Activated naive CD8-positive, alpha-beta T cell treated with anti-CD3 and anti-CD28 coated beads for 36 hours (primary cell): ENCODE measurements at places on chromosomes 6 and 20. TPM values are rescaled to one million over a fixed set of nuclear protein-coding genes. Genes with fewer than 3 reads are reported as not detected.
A peak's percentile ranks its signal among the peaks of the same experiment; 100 is the strongest.

LGSN gene
- total RNA-seq, result not detected

DNA sequence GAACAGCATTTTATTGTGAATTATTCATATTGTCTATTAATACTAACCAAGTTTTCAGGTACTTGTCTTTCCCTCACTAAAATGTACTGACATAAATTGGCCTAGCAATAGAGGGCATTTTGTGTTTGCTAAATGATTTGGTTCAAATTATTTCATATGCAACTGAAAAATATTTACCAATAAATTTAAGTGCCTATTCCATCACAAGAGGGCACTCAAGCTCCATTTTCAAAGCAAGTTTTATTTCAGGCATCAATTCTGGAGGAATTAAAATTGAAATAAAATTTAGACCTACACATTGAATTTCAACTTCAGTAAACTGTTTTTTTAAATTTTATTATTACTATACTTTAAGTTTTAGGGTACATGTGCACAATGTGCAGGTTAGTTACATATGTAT, 114.3 kb upstream of the SYNCRIP start:
- no peak overlapping the region for H3K4me3 ChIP-seq
- H3K4me1 ChIP-seq, result no peaks in the 10 kb centered on the region
- H3K27me3 ChIP-seq, result no peaks in the 10 kb centered on the region

DNA sequence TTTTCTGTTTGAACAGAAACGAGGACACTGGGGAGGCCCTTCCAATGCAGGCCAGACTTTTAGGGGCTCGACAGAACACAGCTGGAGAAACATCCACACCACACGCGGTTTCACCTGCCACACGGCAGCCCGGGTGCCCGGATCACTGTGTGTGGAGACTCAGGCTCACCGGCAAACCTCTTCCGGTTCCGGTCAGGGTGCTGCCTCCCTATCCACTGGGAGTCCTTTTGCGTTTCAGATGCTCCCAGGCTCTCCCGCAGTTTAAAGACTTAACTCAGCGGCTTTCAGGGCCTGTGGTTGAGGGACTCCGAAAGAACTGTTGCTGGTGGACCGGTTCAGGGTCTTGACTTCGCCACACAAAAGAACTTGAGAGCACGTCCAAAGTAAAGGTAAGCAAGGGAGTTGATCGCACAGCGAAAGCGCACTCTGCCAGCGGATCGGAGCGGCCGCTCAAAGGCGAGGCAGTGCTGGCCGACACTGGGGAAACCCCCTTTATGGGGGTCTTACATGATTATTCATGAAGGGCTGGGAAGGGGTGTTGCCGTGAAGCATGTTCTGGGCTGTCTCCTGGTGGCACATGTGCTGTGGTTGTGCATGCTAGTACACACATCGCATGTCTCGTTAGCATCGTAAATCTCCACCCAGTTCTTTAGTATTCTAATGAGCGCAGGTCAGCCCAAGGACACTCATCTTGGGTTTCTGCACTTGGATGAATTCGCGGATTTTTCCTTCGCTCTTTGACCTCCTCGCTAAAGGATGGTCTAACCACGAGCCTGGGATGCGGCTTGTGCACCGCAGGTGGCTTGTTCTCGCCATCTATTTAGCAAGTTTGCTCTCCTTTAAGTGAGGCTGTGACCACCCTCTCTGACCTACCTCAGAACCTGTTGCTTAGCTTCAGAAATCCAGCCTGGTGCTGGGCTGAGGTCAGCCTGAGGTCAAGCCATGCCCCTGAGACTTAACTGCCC, 180.3 kb downstream of the CDH26 start:
- H3K36me3 ChIP-seq, result no peaks in the 10 kb centered on the region
- peak overlapping the region; percentile 42 for H3K27ac ChIP-seq
- H3K27me3 ChIP-seq, result peaks cover 5% of the 10 kb centered on the region
- H3K4me3 ChIP-seq, result peak overlapping the region; percentile 84
- peaks cover 3% of the 10 kb centered on the region for H3K4me1 ChIP-seq

DNA sequence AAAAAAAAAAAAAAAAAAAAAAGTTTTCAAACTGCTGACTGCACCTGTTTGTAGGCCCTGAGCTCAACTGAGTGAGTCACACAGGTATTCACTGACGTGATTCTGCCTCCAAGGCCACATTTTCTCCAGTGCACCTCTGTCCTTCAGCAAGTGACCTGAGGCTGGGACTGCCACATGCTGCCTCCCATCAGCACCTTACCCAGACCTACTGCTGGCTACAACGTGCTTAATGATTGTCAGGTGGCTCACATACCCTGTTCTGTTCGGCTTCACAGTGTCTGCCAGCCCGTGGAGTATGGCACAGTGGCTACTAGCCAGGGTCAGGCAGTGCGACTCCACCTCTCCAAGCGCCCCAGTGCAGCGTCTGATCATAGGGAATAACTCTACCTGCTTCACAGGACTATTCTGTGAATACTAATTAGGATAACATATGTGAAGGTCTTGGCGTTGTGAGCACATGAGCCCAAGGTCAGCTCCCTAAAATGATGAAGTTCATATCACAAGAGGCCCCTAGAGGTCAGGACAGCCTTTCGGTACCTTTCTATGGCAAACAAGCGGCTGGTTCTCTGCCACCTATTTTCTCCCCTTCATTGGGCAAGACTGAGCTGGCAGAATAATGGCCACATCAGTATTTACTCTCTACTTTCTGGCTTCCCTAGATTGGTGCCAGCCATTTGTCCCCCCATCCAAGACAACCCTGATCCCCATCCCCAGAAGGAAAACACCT, 28.1 kb downstream of the RIPOR3 start:
- H3K27me3 ChIP-seq, result peaks cover 6% of the 10 kb centered on the region
- H3K27ac ChIP-seq, result no peak overlapping the region
- H3K36me3 ChIP-seq, result no peaks in the 10 kb centered on the region

DNA sequence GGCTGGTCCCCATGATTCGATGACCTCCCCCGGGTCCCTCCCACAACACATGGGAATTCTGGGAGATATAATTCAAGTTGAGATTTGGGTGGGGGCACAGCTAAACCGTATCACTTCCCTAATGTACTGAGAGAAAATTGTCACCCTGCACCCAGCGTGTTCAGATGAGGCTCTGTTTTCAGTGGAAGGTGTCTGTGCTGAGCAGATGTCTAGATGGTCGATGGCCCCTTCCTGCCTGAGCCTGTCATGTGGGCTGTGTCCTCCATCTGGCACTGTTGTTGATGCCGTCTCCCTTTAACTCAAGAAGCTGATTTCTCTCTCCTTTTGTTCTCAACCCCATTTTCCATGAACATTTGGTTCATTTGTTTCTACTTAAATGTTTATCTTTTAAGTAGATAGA, 37.0 kb downstream of the TMEM181 start:
- H3K27me3 ChIP-seq, result no peaks in the 10 kb centered on the region
- no peaks in the 10 kb centered on the region for H3K4me1 ChIP-seq
- H3K27ac ChIP-seq, result no peak overlapping the region
- no peak overlapping the region for H3K4me3 ChIP-seq

DNA sequence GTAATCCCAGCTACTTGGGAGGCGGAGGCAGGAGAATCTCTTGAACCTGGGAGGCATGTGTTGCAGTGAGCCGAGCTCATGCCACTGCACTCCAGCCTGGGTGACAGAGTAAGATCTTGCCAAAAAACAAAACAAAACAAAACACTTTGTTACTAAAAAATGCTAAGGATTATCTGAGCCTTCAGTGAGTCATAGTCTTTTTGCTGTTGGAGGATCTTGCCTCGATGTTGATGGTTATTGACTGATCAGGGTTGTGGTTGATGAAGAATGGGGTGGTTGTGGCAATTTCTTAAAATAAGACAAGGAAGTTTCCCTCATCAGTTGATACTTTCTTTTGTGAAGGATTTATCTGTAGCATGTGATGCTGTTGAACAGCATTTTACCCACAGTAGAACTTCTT, 196.8 kb upstream of the HDDC2 start:
- no peaks in the 10 kb centered on the region for H3K36me3 ChIP-seq
- no peak for DNase-seq
- H3K4me3 ChIP-seq, result no peak overlapping the region
- H3K4me1 ChIP-seq, result no peaks in the 10 kb centered on the region

GRCh38 chr6:130671577-130671976, 155.6 kb upstream of the SMLR1 start:
- no peaks in the 10 kb centered on the region for H3K36me3 ChIP-seq
- no peak overlapping the region for H3K27ac ChIP-seq
- H3K27me3 ChIP-seq, result no peaks in the 10 kb centered on the region

GRCh38 chr6:141165002-141165665, 967.6 kb upstream of the GJE1 start:
- no peak overlapping the region for H3K27ac ChIP-seq
- no peak for DNase-seq
- no peak overlapping the region for H3K4me3 ChIP-seq
- H3K4me1 ChIP-seq, result no peaks in the 10 kb centered on the region
- no peaks in the 10 kb centered on the region for H3K27me3 ChIP-seq
- H3K36me3 ChIP-seq, result no peaks in the 10 kb centered on the region

- no peaks in the 10 kb centered on the region for H3K4me1 ChIP-seq
- peaks cover 33% of the 10 kb centered on the region for H3K27me3 ChIP-seq
- H3K27ac ChIP-seq, result no peak overlapping the region
- DNase-seq, result no peak
- no peaks in the 10 kb centered on the region for H3K36me3 ChIP-seq
Observed at GRCh38 chr20:58054082-58054779, 174.2 kb downstream of the ANKRD60 start.

FNDC1 gene
- not detected for total RNA-seq

AVP gene
- total RNA-seq, result not detected

ULBP2 gene
- 0.43 TPM for total RNA-seq

COL12A1 gene
- not detected for total RNA-seq

GRCh38 chr20:41734506-41734945, 116.3 kb upstream of the CHD6 start:
- H3K27ac ChIP-seq, result no peak overlapping the region
- no peak overlapping the region for H3K4me3 ChIP-seq
- H3K27me3 ChIP-seq, result no peaks in the 10 kb centered on the region
- H3K36me3 ChIP-seq, result no peaks in the 10 kb centered on the region
- H3K4me1 ChIP-seq, result no peaks in the 10 kb centered on the region
- peak; percentile 14 for DNase-seq

DNA sequence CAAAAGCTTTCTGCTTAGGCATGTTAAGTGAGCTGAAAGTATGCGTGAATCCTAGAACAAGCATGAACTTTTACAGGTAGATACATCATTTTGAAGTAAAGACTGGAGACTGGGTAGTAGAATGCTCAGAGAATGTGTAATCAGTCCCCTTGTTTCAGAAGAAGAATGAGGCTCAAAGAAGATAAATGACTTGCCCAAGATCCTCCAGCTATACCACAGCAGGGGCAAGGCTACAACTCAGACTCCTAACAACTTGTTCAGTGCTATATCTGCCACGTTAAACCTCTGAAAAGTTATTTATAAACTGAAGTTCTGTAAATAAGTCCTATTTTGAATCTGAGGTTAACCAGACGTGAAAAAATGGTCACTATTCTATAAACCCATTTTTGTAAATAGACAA, 2.9 kb downstream of the RIPOR2 start:
- no peaks in the 10 kb centered on the region for H3K27me3 ChIP-seq
- H3K4me1 ChIP-seq, result peaks cover 75% of the 10 kb centered on the region
- H3K4me3 ChIP-seq, result peak overlapping the region; percentile 95
- H3K27ac ChIP-seq, result peak overlapping the region; percentile 90

DNA sequence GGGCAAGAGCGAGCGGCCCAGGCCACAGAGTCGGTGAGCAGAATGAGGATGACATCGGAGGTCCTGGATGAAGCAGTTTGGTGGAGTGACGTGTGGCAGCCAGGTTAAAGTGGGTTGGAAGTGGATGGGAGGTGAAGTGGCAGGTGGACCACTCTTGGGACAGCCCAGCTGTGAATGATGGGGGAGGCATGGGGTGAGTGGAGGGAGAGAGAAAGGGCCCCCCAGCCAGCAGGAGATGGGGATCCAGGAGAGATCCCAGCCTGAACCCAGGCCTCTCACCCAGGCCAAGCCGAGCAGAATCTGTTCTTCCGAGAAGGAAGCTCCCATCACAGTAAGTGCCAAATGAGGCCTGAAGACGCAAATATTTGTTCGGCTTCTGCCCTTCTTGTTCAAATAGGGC, 27.0 kb upstream of the SLC32A1 start:
- peaks cover 17% of the 10 kb centered on the region for H3K27me3 ChIP-seq
- H3K27ac ChIP-seq, result no peak overlapping the region
- no peak overlapping the region for H3K4me3 ChIP-seq
- H3K36me3 ChIP-seq, result no peaks in the 10 kb centered on the region
- no peak for DNase-seq

DNA sequence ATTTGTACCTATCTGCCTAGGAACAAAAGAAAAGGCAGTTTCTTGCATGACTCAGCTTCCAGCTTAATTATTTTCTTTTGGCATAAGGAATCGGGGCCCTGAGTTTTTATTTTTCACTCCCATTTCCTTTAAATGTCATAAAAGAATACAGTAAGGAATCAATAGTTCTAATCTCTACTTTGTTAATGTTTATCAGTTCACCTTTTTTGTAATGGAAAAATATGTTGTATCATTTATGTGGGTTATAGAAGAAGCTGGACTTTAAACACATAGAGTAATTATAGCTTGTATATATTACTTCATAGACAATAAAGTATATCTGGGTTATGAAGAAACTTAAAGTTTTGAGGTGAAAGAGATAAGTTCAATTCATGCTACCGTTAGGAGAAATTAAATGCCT, 1214.8 kb upstream of the GJE1 start:
- DNase-seq, result no peak
- peaks cover 3% of the 10 kb centered on the region for H3K27me3 ChIP-seq
- no peak overlapping the region for H3K4me3 ChIP-seq
- no peaks in the 10 kb centered on the region for H3K4me1 ChIP-seq

- peaks cover 65% of the 10 kb centered on the region for H3K4me1 ChIP-seq
- H3K36me3 ChIP-seq, result peaks cover 60% of the 10 kb centered on the region
- H3K27ac ChIP-seq, result peak overlapping the region; percentile 88
- H3K4me3 ChIP-seq, result peak overlapping the region; percentile 90
Observed at GRCh38 chr6:39226639-39227329, 2.5 kb downstream of the KCNK5 start.

- H3K36me3 ChIP-seq, result peaks cover 30% of the 10 kb centered on the region
- no peak overlapping the region for H3K4me3 ChIP-seq
- peak overlapping the region; percentile 49 for H3K27ac ChIP-seq
- peaks cover 17% of the 10 kb centered on the region for H3K4me1 ChIP-seq
- no peak for DNase-seq
Observed at GRCh38 chr6:111558690-111559187, 46.9 kb downstream of the TRAF3IP2 start.

- H3K36me3 ChIP-seq, result peaks cover 44% of the 10 kb centered on the region
- no peaks in the 10 kb centered on the region for H3K27me3 ChIP-seq
- peak overlapping the region; percentile 87 for H3K27ac ChIP-seq
Observed at GRCh38 chr6:16657768-16658167, 103.5 kb downstream of the ATXN1 start.

GRCh38 chr6:38498085-38498484, 141.6 kb downstream of the BTBD9 start:
- H3K4me1 ChIP-seq, result peaks cover 8% of the 10 kb centered on the region
- H3K36me3 ChIP-seq, result no peaks in the 10 kb centered on the region
- no peaks in the 10 kb centered on the region for H3K27me3 ChIP-seq
- no peak overlapping the region for H3K27ac ChIP-seq
- no peak overlapping the region for H3K4me3 ChIP-seq

DNA sequence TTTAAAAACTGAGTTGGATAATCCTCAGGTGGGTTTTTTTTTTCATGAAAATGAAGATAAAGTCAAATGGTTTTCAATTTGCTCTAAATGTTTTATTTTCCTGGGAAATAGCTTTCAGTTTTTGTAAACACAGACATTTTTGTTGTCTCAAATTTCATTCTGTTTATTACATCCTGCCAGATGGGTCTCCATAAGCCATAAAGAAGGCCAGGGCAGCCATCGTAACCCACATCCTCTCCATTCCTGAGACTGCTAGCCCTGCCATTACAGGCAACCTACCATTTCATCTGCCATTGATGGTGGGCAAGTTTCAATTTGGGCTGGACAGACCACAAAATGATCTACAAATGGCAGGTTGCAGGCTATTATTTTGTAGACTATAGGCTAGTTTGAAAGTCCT, 60.8 kb downstream of the BTBD3 start:
- no peaks in the 10 kb centered on the region for H3K36me3 ChIP-seq
- DNase-seq, result no peak
